Natural killer cell (primary cell): ENCODE measurements at places on chromosomes 16 and 17. TPM values are rescaled to one million over a fixed set of nuclear protein-coding genes. Genes with fewer than 3 reads are reported as not detected.

The IRF8 gene
- total RNA-seq: 122 TPM

The HOXB2 gene
- 30.5 TPM for total RNA-seq

The MYCBPAP gene
- 0.26 TPM for total RNA-seq

The KRT27 gene
- not detected for total RNA-seq

The CNGB1 gene
- total RNA-seq: not detected

DNA sequence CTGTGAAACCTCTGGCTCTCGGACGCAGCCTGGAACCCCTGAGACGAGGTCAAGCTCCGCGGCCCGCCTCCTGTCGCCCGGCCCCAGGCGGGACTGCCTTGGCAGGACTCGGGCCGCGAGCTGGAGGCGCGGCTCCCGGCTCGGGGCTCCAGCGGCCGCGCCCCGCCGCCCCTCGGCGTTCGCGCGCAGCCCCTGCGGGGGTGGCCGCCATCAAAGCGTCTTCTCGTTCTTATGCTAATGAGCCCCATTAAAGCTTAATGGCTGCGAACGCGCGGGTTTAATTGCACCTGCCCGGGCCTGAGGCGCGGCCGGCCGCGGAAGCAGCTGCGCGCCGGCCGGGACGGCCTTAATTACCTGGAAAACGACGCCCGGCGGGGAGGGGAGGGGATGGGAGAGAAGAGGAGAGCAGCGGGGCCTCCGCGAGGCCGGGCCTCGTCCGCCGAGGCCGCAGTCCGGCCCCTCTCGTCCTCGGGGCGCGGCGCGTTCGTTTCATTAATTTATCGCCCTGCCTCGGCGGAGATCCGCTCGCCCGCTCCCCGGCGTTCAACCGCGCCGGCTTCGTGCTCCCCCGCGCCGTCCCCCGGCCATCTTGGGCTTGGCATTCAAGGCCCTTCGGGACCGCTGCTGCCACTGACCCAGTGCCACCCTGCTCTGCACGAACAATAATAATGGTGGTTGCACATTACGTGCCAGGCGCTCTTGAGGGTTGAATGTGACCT, 19.2 kb downstream of the RAI1 start:
- no peak overlapping the region for H3K4me3 ChIP-seq
- no peak overlapping the region for H3K27ac ChIP-seq
- H3K4me1 ChIP-seq: peaks cover 41% of the 10 kb centered on the region

GRCh38 chr17:45575126-45575885, 84.8 kb upstream of the PLEKHM1 start:
- H3K4me1 ChIP-seq: no peaks in the 10 kb centered on the region
- no peaks in the 10 kb centered on the region for H3K36me3 ChIP-seq
- no peak overlapping the region for H3K4me3 ChIP-seq
- no peaks in the 10 kb centered on the region for H3K27me3 ChIP-seq
- H3K27ac ChIP-seq: no peak overlapping the region
- no peak for DNase-seq

DNA sequence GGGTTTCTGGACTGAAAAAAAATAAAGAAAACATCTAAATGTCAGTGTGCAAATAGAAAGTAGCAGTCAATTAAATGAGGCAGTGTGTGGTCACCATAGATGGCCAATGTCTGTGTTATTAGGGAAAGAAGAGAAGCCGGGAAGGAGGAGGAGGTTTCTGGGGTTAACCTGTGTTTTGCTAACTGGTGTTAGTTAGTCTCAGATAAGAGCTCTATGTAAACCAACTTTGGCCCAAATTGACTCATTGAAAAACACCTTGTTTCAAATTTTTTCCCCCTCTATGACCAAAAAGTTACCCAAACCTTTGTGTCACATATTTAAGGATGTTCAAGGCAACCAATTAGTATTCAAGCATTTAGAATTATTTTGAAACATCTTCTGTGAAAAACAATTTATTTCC, 530.9 kb downstream of the MAF start:
- H3K4me3 ChIP-seq: no peak overlapping the region
- no peaks in the 10 kb centered on the region for H3K27me3 ChIP-seq
- DNase-seq: no peak
- peaks cover 8% of the 10 kb centered on the region for H3K4me1 ChIP-seq

DNA sequence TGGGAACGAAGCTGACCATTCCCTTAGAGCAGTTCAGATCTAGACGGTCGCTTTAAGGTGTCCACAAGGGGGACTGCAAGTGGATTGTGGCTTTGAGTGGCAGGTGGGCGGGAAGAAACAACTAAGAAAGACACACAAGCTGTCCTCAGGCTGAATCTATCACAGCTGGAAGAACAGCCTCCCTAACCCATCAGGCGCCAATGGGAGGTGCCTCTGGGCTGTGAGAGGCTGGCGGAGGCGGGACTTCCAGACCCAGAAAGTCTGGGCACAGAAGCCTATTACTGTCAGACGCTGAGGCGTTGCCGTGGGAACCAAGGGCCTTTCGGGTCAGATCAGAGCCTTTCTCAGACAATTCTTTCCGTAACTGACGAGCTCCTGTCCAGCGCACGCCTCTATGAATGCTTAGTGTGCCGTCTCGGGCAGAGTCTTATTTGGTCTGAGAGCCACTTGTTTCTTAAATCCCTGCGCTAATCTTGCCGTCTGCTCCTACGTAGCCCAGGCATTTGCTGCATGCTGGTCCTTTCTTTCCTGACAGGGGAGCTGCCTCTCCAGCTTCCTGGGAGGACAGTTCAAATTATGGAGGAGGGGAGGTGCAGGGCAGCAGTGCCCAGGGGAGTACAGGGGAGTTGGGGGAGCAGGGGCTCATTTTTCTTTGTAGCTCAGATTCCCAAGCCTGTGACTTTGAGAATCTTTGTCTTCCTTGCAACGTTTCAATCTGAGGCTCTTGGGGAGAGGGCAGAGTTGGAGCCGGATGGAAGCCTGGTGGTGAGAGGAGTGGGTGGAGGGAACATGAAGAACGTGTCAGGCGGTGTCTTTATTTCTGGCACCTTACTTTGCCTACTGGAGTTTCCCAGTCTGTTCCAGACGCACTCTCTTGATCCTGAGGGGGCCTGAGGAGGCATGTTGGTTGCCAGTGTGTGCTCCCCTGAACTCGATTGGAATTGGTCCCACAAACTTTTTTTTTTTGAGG, 618.7 kb downstream of the KCNJ18 start:
- no peaks in the 10 kb centered on the region for H3K27me3 ChIP-seq
- no peak for DNase-seq
- H3K27ac ChIP-seq: no peak overlapping the region
- H3K36me3 ChIP-seq: no peaks in the 10 kb centered on the region
- no peak overlapping the region for H3K4me3 ChIP-seq
- H3K4me1 ChIP-seq: no peaks in the 10 kb centered on the region

DNA sequence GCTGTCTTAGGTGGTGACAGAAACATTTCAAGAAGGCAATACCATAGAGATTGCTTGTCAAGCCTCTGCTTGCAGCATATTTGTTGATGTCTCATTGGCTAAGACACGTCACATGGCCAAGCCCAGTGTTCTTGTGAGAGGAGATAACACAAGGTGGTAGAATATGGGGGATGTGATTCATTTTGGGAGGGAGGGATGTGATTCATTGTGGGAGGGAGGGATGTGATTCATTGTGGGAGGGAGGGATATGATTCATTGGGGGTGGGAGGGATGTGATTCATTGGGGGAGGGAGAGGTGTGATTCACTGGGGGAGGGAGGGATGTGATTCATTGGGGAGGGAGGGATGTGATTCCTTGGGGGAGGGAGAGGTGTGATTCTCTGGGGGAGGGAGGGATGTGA, 470.5 kb upstream of the SALL1 start:
- no peaks in the 10 kb centered on the region for H3K4me1 ChIP-seq
- no peaks in the 10 kb centered on the region for H3K36me3 ChIP-seq
- no peaks in the 10 kb centered on the region for H3K27me3 ChIP-seq
- H3K4me3 ChIP-seq: no peak overlapping the region
- H3K27ac ChIP-seq: no peak overlapping the region

GRCh38 chr16:64791756-64792155, 330.1 kb downstream of the CDH11 start:
- no peaks in the 10 kb centered on the region for H3K4me1 ChIP-seq
- no peak overlapping the region for H3K27ac ChIP-seq
- DNase-seq: no peak
- H3K27me3 ChIP-seq: no peaks in the 10 kb centered on the region

GRCh38 chr16:79089735-79090284, 510.7 kb downstream of the MAF start:
- no peaks in the 10 kb centered on the region for H3K36me3 ChIP-seq
- DNase-seq: peak; percentile 70
- peak overlapping the region; percentile 0 for H3K4me3 ChIP-seq

- H3K27me3 ChIP-seq: no peaks in the 10 kb centered on the region
- peaks cover 2% of the 10 kb centered on the region for H3K36me3 ChIP-seq
- H3K4me1 ChIP-seq: no peaks in the 10 kb centered on the region
- no peak overlapping the region for H3K4me3 ChIP-seq
Observed at GRCh38 chr16:19659554-19659953, 58.5 kb downstream of the KNOP1 start.

GRCh38 chr16:84577034-84577803, 40.7 kb downstream of the COTL1 start:
- H3K4me3 ChIP-seq: no peak overlapping the region
- peaks cover 25% of the 10 kb centered on the region for H3K4me1 ChIP-seq
- no peaks in the 10 kb centered on the region for H3K27me3 ChIP-seq
- no peak for DNase-seq
- peaks cover 9% of the 10 kb centered on the region for H3K36me3 ChIP-seq
- no peak overlapping the region for H3K27ac ChIP-seq
